ENCODE measurements at places on chromosomes 5 and 9.

DNA sequence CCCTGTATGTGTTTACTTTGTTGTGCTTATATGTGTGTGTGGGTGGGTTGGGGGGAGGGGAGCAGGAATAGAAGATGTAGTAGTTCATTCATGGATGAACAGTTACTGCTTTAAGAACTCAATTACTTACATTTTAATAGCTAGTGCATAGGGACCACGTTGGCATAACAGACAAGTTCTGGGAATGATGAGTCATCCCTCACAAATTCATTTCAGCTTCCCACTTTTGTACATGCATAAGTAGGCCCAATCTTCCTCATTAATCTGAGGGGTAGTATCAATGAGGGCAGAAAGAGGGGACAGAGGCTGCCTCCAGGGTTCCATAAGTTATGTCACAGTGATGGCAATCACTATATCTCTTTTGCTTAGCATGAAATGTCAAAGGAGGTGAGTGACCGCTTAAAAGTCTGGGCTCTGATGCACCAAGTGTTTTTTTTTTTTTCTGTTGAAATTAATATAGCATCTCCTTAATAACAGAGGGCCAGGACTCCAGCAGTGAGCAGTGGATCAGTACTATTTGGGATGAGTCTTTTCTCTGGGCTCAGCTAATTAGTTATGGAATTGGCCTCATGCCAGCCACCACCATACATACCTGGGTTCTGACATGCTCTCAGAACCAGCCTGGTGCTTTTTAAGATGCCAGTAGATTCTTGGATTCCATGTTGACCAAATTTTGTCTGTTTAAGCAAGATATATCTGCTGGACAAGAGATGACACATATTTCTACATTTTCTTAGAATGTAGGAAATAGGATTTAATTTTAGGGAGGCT, 37.1 kb downstream of the PRDM6 start:
- DNase-seq = no peak

GRCh38 chr5:66655395-66656324, 59.5 kb downstream of the MAST4 start:
- DNase-seq = no peak

GRCh38 chr9:133121915-133122550, 993 bp upstream of the RALGDS start:
- no peak for DNase-seq

DNA sequence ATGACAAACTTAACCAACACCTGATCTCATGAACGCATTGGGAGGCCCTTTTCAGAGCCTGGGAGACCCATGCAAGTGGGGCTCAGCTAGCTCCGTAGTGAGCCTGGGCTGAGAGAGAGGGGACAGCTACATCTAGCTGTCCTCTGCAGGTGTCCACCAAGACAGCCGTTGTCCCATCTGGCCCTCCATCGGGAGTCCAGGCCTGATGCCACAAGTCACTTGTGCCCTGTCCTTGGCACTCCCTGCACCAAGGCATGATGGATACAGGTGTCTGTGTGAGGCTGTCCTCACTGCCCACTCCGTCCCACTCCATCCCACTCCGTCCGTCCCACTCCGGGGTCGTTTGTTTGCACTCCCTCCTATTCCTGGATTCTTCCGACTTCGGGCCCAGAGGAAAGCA, 2.5 kb upstream of the EDF1 start:
- no peak for DNase-seq

GRCh38 chr9:38065369-38066075, 3.5 kb downstream of the SHB start:
- DNase-seq = no peak

Data from stimulated activated CD8-positive, alpha-beta memory T cell treated with anti-CD3 and anti-CD28 coated beads, Interleukin-2, amount 100 ng/mL, for 1 hour (primary cell).